Left renal pelvis (tissue), 4 donors: ENCODE measurements at places on chromosomes 6 and 20. TPM values are rescaled to one million over a fixed set of nuclear protein-coding genes. Genes with fewer than 3 reads are reported as not detected.

The CRISP2 gene
- not detected for polyA plus RNA-seq

GRCh38 chr20:2799271-2799670 is 1.2 kb downstream of the CPXM1 start:
- no peak for DNase-seq

DNA sequence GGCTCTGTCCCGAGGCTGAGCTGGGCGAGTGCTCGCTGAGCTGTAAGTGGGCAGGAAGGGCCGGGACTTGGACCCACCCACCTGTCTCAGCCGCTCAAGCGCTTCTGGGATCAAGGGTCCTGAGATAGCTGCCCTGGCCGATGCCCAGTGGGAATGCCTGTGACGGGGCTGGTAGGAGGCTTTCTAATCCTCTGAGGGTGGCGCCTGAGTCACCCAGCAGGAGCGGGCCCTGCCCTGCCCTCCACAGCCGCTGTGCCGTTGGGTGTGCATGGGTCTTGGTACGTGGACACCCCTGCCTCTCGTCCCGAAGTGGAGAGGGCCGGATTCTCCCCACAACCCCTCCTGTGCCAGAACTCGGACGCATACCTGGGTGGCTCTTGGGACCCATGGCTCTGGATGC is 43.1 kb upstream of the GATA5 start:
- no peak for DNase-seq

- DNase-seq, result no peak
Observed at GRCh38 chr6:139248911-139249310, 42.9 kb downstream of the TXLNB start.
